Lower lobe of right lung (tissue), 2 donors: ENCODE measurements at places on chromosomes 3 and 15.
A peak's percentile ranks its signal among the peaks of the same experiment; 100 is the strongest.

DNA sequence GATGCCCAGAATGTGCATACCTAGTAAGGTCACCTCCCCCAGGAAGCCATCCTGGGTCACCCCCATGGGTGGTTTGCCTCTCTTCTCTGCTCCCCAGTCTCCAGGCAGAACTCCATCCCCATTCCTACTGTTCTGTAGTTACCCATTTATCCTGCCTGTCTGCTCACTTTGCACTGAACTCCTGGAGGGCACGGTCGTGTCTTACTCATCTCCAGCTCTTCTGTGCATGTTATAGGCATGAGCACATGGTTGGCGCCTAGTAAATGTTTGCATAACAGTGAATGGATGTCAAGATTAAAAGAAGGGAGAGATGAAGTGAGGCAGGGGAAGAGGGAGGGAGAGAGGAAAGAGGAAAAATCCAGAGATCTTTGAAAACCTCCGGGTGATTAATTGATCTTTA is 208.4 kb upstream of the TRIM42 start:
- no peak for DNase-seq

DNA sequence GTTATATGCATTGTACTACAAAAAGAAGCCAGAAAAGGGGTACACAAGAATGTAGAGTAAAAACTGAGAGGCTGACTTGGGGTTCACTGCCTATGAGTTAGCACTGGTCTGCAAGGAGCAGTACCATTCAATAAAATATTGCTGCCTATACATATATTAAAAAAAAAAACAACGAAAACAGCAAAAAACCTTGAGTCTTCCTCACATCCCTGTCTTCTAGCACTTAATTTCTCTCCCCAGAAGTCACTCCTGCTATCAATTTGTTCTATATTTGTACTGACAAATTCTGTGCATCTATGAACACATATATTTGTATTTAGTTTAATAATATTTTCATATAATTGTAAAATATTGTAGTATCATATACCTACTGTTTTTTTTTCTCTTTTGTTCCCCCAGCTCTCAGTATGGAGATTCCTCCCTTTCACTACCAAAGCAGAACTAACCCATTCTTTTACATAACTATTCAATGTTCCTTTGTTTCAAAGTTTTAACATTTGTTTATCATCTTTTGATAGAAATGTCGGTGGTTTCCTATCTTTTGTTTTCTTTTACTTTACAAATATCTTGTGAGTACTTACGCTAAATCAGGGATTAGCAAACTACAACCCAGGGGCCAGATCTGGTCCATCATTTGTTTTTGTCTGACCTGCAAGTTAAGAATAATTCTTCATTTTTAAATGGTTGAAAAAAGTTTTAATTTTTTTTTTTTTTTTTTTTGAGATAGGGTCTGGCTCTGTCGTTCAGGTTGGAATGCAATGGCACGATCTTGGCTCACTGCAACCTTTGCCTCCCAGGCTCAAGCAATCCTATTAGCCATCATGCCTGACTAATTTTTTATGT is 14.8 kb upstream of the FEM1B start:
- no peak for DNase-seq

DNA sequence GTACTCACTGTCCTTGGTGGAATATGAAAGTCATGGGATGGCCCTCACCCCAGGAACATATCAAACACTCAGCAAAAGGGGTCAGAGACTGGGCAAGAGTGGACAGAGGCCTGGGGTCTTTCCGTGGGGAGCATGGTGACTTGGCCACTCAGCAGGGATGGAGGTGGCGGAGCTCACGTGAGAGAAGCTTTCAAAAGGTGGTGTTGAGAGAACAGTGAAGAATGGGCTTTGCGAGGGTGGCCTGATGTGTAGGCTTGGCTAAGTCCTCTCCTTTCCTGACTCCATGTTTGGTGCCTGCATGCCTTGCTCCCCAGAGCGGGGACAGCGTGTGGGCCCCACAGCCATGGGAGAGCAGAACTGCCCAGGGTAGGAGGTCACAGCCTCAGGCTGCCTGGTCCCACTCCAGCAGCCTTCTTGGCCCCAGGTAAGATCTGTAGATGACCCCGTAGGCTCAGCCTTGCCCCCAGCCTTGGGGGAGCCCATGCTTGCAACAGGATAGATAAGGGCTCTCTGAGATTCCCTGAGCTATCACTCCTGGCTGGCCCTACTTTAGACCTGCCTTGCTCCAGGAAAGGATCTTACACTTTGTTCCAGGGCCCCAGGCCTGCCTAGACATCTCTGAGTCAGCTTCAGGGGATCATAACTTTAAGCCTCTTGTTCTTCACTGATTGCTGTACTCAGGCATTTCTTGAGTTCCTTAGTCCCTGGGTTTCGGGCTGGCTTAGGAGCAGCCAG is 17.0 kb downstream of the RPLP1 start:
- DNase-seq, result peak; percentile 26

- DNase-seq, result no peak
Observed at GRCh38 chr3:40009991-40010390, 200.6 kb downstream of the MYRIP start.

DNA sequence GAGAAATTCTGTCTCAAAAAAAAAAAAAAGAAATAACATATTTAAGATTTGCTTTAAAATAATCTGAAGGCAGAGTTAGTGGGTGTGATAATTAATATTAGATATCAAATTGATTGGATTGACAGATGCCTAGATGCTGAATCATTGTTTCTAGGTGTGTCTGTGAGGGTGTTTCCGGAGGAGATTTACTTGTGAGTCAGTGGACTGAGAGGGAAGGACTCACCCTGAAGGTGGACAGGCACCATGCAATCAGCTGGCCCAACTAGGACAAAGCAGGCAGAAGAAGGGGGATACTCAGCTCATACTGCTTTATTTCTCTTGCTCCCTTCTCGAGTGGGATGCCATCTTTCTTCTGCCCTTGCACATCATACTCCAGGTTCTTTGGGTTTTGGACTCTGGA is 16.7 kb upstream of the RPL24 start:
- no peak for DNase-seq

DNA sequence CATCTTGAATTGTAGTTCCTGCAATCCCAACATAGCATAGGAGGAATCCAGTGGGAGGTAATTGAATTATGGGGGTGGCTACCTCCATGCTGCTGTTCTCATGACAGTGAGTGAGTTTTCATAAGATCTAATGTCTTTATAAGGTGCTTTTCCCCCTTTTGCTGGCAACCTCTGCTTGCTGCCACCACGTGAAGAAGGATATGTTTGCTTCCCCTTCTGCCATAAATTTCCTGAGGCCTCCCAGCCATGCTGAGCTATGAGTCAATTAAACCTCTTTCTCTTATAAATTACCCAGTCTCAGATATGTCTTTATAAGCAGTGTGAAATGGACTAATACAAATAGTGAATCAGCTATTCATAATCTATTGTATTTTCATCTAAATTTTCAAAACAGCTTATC is 537.3 kb downstream of the EPHA3 start:
- DNase-seq, result no peak

- DNase-seq, result no peak
Observed at GRCh38 chr3:192212335-192212734, 515.0 kb downstream of the FGF12 start.

DNA sequence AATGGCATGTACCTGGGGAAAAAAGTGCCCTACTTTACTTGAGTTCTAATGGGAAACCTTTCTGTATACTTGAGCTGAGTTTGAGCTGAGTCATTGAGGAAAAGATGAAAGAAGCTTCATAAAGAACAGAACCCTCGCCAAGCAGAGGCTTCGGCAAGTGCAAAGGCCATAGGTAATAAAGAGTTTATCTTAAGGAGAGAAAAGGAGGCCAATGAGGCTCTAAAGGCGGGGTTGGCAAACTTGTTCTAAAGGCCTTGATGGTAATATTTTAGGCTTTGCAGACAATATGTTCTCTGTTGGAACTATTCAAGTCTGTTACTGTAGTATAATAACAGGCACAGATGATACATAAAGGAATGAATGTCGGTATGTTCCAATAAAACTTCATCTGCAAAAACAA is 17.6 kb upstream of the TRAT1 start:
- no peak for DNase-seq

GRCh38 chr3:87674397-87675161 is 384.2 kb downstream of the CGGBP1 start:
- DNase-seq, result no peak

- no peak for DNase-seq
Observed at GRCh38 chr15:67409175-67409574, 111.8 kb upstream of the C15orf61 start.

- DNase-seq, result no peak
Observed at GRCh38 chr15:82570721-82571508, 30.7 kb upstream of the RPS17 start.

DNA sequence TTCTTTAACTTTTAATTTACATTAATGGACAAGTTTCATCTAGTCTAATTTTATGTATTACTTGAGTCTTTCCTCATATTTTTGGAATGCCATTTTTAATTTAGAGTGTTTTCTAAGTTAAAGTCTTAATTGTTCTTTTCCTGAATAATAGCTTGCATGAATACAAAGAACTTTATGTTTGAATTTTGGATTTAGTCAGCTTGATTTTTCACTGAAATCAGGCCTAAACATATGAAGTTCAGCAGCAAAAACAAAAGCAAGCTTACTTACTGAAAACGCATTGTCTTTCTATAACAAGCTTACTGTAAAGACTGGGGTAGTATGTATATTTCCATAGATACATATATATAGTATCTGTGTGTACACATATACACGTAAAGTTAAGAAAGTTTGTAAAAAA is 126.0 kb downstream of the ZBTB20 start:
- no peak for DNase-seq

GRCh38 chr3:194009019-194009418 is 126.9 kb upstream of the HES1 start:
- DNase-seq, result no peak

DNA sequence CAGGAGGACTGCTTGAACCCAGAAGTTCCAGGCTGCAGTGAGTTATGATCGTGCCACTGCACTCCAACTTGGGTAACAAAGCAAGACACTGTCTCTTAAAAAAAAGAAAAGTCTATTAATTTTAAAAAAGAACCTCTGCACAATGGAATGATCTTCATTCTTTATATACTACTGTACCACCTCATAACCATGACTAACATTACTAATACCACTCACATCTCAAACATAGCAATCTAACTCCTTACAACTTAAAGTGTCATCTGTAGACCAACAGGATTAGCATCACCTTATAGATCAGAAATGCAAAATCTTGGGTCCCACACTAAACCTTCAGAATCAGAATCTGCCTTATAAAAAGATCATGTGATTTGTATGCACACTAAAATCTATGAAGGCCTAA is 48.8 kb upstream of the MAP4 start:
- DNase-seq, result no peak

GRCh38 chr3:170689893-170690660 is 104.2 kb upstream of the SLC7A14 start:
- DNase-seq, result peak; percentile 79

DNA sequence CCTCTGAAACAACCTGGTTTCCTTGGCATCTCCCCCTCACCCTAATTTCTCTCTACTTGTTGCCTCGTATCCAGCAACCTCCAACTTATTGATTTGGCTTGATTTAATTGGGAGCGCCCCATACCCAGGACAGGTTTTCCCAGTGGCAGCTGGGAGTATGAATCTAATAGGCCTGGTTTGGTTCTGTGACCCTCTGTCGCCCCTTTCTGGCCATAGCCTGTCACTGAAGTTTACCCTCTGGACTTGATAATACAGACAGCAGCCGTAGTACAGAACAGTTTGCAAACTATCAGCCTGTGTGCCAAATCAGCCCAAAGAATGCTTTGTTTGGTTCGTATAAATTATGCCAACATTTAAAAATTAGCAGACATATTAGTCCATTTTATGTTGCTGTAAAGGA is 525.1 kb upstream of the GOLIM4 start:
- no peak for DNase-seq

GRCh38 chr15:58369261-58369701 is 62.5 kb upstream of the LIPC start:
- no peak for DNase-seq

DNA sequence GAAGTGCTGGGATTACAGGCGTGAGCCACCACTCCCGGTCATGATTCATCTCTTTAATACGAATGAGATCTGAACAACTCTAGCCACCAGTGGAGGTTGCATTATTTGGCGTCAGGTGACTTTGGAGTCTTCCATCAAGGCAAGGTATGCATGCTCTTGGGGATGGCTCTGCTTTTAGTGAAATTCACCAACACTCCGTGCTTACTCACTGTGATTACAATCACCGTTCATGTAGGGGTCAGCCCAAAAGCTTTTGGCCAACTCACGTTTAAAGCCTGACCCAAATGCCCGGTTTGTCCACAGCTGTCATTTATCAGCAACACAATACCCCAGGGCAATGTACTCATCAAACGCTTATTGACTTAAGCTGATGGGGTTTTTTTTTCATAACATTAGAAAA is 155.4 kb downstream of the PDZRN3 start:
- DNase-seq, result no peak

GRCh38 chr15:37698679-37699078 is 235.8 kb upstream of the TMCO5A start:
- no peak for DNase-seq

GRCh38 chr15:79198461-79198860 is 84.1 kb upstream of the ANKRD34C start:
- DNase-seq, result no peak

- no peak for DNase-seq
Observed at GRCh38 chr3:71214016-71214415, 369.5 kb downstream of the FOXP1 start.

DNA sequence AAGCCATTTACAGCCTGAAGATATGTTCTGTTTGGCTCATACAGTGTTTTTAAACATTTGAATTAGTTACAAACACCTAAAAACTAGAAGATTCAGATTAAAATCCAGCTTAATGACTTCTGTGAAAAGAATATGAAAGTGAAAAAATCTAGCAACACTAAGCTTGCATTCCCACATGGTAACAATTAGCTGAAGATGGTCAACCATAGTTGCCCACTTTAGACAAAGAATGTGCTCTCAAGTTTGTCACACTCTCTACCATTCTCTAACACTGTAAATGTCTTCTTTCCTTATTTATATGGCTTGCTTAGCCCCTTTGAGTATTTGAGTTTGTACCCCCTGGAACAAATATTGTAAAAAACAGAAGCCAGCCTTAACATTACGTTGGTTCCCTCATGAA is 32.7 kb downstream of the HDGFL3 start:
- no peak for DNase-seq

DNA sequence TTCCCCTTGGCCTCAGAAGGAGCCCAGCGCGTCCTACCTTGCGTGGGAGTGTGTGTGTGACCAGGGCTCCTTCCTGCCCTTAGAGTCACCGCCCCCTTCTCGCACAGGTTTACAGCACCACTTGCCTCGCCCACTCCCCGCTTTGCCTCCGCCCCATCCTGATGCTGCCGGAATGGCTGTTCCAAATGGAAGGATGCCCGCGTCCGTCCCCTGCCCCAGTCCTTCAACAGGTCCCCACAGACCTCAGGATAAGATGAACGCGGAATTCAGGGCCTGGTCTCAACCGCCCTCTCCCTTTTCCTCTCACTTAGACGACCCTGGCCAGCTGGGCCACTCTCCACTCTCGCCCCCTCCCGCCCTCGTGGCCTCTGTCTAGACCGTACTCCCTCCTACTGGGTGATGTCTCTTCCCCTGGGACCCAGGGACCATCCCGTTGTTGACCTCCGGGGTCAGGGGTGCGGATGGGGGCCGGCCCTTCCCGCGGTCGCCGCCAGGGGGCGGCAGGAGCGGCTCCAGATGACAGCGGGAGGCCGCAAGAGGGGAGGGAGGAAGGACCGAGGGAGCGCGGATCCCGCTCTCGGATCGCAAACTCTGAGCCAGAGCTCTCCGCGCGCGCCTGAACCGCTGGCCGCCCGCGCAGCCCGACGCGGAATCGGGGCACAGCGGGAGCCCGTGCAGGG is at the start of gene THSD4:
THSD4 (plus strand) TSS at position 585 of the 680 bp plus-strand sequence.
- DNase-seq, result peak; percentile 90
